ENCODE measurements at places on chromosomes 2 and 18. TPM values are rescaled to one million over a fixed set of nuclear protein-coding genes. Genes with fewer than 3 reads are reported as not detected.

DNA sequence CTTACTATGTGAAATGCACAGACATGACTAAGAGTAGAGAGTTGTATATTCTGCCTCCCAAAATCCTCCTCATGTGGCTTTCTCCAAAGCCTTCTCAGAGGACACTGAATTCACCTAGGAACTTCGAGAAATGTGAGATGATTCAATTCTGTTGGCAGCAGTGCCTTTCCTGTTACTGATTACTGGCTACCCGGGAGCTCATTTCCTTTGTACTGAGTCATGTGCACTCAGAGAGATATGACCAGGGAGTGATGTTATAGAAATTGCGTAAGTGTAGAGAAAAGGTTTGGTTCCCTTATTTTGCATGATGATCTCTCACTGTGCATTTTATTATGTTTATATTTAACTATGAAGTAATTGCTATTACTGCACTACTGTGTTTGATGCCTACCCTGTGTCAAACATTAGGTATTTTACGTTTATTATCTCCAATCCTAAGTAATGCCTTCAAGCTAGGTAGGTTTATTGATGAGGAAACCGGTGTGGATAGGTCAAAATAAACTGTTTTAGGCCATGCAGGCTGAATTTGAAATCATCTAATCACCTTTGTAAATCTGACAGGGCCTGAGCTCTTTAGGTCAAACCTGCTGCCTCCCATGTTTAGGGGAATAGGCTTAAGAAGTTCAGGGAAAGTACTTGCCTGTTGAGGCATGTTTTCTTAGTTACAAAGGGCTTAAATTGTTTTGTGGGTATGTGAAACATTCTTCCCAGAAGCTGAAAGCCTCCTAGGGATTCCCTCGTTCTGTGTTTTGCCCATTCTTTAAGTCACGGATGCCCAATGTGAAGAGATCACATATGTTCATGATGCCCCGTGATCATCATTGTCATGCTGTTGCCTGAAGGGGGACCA, 86.8 kb downstream of the FMNL2 start:
- DNase-seq = no peak

DNA sequence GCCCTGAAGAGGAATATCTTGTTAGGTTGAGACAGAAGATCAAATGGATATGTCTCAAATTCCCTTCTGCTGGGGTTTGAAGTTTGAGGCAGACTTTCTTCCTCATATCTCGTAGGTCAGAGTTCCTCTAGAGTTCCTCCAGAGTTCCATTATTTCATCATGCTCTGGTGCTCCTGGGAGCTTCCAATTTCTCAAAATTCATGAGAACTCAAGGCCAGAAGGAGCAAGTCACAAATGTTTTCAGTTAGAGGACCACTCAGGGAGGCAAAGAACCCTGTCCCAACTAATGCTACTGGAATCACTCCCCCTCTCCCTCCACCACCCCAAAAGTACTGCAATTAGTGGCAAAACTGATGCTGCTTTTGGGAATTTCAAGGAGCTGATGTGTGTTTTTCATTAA, 115.7 kb upstream of the RBMS1 start:
- DNase-seq = no peak

- DNase-seq = no peak
Observed at GRCh38 chr2:241340631-241341163, 15.4 kb upstream of the FARP2 start.

DNA sequence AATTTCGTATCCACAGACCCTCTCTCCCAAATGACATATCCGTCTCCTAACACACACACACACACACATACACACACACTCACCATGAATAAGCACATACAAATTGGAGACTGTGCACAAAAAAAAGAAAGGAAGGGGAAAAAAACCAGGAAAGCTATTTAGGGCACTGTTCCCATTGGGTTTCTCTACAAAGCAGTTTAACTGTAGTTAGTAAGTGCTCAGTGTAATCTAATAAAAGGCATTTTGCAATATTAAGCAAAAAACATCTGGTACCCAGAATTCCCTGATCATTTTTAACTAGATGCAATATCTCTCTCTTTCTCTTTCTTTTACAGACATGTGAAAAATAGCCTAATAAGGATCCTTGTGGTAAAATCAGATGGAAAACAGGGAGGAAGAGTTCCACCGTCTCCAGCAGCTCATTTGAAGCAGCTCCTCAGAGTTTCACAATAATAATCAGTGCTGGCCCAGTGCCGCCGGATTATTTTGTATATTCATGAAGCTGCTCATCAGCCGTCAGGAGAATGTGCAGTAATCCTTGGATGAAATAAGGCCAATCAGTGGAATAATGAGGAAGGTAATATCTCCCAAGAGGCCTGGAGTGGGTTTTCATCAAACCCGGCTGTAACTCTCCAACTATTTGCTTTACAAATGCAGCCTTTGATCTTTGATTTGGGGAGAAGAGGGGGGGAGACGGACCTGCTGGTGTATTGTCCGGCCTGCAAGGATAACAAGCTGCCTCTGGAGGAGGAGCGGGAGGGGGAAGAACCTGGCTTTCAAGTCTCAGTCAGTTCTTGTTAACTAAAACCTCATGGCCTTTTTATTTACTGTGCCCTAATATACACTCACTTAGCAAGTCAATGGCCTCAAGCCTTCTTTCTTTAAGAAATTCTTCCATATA, 227.6 kb upstream of the SMIM21 start:
- DNase-seq = no peak

DNA sequence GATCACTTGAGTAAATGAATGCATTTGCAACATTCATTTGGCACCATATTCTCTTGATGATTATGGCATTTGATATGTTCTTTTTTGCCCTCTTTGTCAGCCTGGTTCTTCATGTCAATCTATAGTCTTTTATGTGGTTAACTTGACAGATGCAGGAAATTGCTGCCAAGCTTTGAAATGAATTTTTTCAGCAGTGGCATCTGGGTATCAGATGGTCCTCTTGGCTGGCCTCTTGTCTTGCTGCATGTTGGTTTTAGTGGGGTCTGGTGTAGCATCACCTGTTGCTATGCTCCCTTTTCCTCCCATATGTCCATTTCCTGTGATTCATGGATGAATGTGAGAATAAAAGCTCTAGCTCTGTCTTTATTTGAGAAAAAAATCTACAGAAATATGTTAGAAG, 119.9 kb downstream of the DPP4 start:
- peak; percentile 83 for DNase-seq

DNA sequence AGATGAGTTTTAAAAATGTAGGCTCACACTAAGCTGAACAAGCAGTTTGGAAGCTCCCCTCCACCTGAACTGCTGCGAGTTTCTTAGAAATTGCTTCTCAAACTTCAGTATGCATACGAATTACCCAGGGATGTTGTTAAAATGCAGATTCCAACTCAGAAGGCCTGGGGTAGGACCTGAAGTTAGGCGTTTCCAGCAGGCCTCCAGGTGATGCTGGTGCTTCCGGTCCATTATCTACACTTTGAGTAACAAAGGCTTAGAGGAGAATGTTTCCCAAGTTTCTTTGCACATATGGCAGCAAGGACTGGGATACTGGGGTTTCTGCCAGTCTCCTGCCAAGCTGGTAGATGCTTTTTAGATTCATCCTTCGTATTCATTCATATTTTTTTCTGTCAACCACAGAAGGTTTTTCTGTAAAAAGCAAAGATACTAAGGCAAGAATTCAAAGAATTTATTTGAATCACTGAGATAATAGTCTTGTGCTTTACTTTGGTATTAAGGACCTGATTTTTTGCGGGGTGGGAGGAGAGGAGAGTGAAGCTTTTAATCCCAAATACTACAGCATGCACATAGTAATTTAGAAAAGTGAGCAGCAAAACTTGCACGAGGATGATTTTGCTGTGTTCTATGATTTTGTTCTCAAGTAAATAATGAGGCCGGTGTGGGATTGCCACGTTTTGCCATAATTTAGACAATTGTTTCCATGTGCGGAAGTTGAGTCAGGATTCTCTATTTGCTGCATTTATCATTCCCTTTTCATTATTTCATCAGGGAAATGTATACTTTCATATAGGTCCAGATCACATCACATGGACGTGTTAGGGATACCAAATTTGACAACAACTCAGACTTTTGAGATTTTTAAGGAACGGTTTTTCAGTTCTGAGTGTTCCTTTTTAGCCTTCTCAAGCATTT, 137.6 kb upstream of the SPATS2L start:
- no peak for DNase-seq

DNA sequence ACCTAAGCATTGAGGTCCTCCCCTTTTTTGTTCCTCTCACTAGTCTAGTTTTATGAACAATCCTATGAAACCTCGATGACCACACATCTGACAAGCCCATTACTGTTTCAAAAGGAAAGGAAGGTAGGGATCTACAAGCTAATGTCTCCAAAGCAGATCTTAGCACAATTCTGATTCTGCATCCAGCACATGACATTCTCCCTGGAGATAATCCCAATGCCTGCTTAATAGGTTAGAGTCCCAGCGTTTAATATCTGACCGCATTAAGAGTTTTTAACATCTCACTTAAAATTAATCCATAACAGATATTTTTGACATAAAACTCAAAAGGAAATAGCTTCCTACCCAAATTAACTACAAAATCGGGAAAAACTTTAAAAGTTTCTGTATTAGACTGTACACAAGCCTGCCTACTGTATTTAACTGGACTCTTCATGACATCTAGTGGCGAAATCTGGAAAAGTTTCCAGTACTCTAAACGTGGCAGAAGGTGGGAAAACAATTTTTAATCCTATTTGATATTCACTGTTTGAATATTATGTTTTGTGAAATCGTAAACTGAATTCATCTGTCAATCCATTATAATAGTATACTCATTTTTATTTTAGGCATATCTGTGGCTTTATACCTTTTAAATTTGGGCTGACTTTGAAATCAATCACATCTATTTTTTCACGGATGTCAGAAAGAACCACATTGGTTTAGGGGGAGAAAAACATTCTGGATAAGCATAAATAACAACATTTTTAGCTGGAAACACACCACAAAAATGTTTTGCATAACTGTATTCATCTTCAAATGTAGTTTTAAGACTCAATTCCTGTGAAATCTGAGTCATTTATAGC, 62.4 kb downstream of the TXNL1 start:
- no peak for DNase-seq

DNA sequence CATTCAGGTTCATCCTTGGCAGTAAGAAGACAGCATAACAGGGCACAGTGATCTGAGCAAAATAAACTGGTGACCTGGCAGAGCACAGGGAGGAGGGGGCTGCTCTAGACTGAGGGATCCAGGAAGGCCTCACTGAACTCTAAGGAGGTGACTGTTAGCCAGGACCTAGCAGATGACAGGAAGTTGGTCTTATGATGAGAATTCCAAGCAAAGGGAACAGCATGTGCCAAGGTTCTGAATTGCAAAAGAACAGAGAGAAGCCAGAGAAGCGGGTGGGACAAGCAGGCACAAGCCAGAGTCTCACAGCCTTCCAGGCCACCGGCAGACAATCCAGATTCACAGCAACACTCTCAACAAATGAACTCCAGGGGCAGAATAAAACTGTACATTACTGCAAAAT, 152.7 kb upstream of the PTPRM start:
- DNase-seq = no peak

GRCh38 chr2:147288131-147288530, 556.7 kb upstream of the ACVR2A start:
- peak; percentile 59 for DNase-seq

- DNase-seq = no peak
Observed at GRCh38 chr2:168277276-168277675, 29.9 kb upstream of the STK39 start.

DNA sequence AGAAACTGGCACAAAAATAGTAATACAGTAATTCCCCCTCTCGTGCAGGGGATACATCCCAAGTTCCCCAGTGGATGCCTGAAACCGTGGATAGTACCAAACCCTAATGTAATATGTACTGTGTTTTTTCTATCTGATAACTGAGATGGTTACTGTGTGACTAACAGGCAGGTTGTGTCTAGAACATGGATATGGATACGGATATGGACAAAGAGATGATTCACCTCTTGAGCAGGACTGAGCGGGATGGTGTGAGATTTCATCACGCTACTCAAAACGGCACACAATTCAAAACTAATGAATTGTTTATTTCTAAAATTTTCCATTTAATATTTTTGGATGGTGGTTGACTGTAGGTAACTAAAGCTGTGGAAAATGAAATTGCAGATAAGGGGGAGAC, 3.4 kb downstream of the MBD1 start:
- no peak for DNase-seq

DNA sequence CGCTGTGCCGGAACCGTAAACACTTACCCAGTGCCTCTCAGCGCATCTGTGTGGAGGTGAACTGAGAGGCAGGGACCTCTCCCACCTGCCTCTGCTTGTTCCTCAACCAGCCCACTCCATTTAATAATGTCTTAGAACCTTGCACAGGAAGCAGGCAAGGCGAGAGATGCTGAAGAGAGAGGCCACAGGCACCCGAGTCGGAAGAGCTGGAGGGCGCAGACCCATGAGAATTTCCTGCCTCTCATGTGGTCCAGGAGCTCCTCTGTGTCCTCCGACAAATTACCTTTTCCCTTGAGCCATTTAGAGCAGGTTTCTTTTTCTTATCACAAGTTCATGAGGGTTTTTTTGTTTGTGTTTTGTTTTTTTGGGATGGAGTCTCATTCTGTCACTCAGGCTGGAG, 4.9 kb upstream of the RFX8 start:
- DNase-seq = no peak

GRCh38 chr2:149733936-149734685, 146.5 kb upstream of the MMADHC start:
- DNase-seq = no peak

DNA sequence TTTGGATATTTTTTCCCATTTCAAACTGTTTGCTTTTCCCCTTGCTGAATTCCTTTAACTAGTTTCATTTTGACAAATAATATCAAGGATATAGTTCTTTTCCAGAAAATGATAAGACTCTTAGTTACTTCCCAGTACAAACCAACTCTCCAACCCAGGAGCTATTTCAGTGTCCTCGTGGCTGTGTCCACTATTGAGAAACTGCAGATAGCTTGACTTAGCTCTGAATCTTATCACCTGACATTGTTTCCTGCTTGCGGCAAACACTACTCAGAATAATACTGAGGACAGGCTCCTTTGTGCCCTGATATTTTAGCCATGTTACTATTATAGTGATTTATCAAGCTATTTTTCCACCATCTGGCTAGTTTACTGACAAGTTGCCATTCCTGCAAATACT, 74.6 kb downstream of the KLF7 start:
- DNase-seq = no peak

DNA sequence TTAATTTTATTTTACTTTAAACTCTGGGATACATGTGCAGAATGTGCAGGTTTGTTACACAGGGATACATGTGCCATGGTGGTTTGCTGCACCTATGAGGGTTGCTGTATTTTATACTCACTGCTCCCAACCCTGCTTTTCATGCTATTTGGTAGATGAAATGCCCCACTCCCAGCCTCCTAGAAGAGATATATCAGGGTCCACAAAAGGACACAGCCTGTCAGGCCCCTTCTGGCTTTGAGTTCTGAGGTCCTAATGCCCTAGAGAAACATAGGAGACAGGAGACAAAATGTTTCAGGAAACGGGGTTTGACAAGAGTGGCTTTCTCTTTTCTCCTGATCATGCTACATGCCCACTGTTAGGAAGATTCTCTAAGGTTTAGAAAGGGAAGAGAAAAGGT, 27.1 kb upstream of the SOX11 start:
- no peak for DNase-seq

The FEV gene
- total RNA-seq = not detected

The CHRNG gene
- not detected for total RNA-seq

The CRYGD gene
- 0.69 TPM for total RNA-seq

The SOCS6 gene
- 0.39 TPM for total RNA-seq

The PROM2 gene
- total RNA-seq = 0.47 TPM

The MEP1B gene
- total RNA-seq = 0.42 TPM
